Suppressor macrophage treated with lipopolysaccharide for 4 hours (primary cell): ENCODE measurements at places on chromosomes 13 and 19.
A peak's percentile ranks its signal among the peaks of the same experiment; 100 is the strongest.

GRCh38 chr19:1457031-1457739 lies 7.3 kb downstream of the APC2 start:
- DNase-seq, result no peak

DNA sequence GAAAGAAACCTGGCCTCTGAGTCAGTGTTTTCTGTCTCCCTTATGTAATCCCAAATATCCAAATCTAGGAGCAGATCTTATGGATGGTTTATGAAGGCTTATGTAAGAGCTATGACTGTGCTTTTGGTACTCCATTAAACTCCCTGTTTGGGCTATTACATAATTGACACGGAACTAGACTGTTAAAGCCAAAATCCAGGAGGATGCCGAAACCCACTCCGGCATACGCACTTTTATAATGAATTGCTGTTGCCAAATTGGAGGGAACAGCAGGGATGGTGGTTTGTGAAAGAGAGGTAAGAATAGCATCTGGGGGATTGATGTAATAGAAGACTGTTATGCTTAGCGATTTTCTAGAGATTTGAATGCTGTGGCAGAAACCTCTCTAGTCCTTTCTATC lies 2.0 kb downstream of the MTUS2 start:
- DNase-seq, result no peak

DNA sequence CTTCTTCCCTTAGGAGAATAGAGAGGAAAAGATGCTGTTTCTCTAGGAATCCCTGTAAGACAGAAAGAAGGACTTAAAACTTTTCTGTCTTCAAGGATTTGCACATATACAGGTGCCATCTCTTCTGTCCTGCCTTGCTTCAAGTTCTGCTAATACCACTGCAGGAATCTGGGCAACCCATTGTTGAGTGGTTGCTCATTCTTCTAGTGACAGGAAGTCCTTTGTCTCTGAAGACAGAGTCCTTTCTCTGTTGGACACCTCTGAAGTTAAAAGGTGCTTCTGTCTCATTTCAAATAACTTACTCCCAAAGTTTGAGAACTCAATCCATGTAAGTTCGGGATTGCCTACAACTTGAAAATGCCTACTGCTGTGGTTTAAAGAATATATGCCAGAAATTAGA lies 114.4 kb upstream of the TMTC4 start:
- no peak for DNase-seq

DNA sequence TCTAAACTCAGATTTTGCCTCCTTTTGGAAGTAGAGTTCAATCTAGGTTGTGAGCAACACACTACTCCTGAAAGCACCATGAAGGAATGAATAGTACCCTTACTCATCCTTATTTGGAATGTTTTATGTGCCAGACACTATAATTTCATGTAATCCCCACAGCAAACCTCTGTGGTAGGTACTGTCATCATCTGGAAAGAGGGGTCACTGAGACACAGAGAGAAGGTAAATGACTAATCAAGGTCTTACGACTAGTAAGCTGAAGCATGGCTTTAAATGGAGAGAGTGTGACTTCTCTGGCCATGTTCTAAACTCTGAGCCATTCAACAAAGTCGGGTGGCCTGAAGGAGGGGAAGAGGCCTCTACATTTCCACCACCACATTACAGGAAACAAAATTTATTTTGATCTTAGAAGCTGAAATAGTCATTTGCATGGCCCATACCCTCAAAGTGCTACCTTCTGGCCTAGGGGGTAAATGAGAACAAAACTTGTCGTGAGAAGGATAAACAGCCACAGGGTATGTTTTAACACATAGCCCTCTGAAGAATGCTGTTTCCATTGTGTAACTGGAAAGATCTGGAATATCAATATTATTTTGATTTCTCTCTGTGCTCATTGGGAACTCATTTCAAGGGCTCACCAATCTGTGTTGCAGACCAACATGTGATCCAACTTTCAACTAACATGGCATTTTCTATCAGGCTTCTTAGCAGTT lies 180.8 kb upstream of the RFC3 start:
- no peak for DNase-seq

- no peak for DNase-seq
Observed at GRCh38 chr19:19943848-19944582, 43.3 kb downstream of the ZNF93 start.

DNA sequence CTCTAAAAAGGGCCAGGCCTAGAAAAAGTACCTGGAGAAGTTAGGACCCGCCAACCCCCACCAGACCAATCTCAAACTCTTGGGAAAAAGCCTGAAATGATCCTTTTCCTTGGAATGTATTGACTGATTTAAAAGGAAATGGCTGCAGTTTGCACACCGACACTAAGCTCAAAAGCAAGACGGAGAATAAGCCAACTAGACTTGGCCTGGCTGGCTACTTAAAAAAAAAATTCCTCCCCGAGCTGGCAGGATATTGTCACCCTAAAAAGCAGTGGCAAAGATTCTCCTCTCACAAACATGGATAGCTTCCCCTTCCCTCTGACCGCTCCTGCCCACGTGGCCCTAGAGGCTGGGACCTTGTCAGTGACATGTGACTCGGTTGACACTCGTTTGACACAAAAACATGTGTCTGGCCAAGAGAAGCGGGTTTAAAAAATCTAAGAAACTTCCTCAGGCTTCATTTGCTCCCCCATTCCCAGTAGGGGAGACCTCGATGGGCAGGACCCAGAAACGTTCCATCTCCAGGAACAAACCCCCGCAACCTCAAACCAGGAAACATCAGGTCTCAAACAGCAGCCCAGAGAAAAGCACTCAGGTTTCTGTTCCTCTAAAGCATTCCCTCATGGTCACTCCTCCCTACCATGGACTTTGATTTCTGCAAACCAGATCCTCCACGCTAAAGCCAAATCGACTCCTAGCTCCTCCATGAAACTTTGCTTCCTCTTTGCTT lies 1.3 kb downstream of the RFX1 start:
- peak; percentile 86 for DNase-seq

DNA sequence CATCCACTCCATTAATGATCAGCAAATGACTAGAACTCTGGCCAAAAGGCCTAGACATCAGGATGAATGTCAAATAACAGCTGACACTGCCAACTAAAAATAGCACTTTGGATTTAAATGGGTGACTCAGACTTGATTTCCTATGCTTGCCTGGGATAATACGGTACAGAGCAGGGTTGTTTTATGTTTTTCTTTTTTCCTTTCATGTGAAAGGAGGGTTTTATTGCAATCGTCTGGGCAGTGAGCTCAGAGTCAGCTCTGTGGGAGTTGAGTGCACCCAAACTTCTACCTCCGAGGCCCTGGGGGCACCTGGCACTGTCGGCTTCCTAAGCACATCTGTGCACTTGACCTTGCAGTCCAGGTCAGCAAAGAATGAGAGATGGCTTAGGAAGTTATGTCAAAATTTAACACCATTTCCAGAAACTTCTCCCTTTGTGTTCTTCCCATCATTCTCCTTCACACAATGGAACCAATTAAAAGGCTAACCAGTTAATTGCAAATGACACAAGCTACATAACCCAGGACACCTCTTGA lies 134.1 kb downstream of the LACC1 start:
- DNase-seq, result no peak

DNA sequence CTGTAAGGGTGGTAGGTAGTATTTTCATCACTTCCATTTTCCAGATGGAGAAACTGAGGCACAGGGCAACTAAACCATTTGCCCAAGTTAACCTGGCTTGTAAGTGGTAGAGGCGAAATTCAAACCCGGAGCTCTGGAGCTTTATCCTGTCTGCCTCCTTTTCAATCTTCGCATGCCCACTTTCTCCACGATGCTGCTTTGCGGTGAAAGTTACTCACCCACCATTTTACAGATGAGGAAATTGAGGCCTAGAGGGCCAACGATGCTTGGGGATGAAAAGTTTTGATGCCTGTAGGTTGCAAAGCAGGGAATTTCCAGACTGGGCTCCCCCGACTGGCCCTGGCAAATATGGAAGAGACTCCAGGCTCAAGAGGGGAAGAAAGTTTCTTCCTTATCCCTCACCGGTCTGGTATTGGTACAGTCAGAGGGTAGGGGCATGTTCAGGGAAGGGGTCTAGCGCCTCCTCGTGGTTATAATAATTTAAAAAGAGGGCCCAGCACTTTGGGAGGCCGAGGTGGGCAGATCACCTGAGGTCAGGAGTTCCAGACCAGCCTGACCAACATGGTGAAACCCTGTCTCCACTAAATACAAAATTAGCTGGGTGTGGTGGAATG lies 1.9 kb upstream of the SH2D3A start:
- peak; percentile 71 for DNase-seq

- no peak for DNase-seq
Observed at GRCh38 chr19:31270897-31271296, 78.3 kb downstream of the TSHZ3 start.

DNA sequence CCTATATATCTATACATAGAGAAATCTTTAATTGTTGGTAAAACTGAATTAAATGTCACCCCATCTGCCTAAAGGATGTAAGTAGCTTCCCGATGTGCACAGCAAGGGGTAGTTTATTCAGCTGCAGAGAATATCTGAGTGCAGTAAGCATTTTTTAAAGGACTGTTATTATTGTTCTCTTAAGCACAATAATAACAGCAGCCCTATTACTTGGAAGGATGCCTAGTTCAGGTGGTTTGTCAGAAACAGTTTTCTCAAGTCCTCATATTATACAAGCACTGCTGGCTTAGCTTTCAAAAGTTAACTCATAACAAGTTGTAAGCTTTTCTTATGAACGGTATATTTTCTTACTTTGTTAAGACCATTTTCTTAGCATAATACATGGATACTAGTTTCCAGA lies 142.6 kb downstream of the CRYL1 start:
- DNase-seq, result no peak

GRCh38 chr13:35672611-35673010 lies 196.1 kb upstream of the MAB21L1 start:
- DNase-seq, result no peak

DNA sequence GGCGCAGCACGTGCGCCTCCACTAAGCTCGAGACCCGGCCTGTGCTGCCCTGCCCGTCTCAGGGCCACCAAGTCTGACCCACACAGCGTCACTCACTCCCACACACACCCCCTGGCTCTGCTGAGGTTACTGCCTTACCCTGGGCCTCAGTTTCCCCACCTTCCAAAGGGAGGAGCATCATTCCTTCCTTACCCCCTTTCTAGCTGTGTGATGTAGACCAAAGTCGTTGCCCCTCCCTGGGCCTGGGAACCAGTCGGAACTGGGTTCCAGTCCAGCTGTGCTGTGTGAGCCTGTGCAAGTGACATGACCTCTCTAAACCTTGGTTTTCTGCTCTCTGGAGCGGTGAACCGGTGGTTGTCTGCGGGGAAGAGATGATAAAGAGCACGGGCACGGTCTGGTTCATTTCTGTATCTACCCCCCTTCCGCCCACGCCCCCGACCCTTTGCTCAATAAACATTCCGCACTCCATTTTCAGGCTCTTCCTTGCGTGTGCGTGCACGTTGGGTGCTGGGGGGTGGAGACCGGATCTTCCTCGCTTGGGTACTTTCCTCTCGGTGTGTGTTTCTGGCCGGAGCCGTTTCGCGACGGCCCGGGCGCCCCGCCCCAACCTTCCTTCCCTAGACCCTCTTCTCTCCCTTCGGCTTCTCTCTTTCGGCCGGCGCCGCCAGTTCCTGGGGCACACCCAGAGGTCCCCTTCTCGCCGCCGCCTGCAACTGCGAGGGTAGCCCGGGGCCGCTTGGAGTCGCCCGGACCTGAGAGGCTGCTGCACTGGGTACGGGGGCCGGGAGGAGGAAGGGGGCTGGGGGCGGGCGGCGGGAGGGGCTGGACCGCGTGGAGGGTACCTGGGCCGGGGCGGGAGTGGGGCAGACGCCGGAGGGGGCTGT lies at the start of gene ZNF581:
ZNF581 (plus strand) TSS at position 647 of the 884 bp plus-strand sequence. CDS start 923 bp downstream, outside the sequence.
- peak; percentile 78 for DNase-seq

DNA sequence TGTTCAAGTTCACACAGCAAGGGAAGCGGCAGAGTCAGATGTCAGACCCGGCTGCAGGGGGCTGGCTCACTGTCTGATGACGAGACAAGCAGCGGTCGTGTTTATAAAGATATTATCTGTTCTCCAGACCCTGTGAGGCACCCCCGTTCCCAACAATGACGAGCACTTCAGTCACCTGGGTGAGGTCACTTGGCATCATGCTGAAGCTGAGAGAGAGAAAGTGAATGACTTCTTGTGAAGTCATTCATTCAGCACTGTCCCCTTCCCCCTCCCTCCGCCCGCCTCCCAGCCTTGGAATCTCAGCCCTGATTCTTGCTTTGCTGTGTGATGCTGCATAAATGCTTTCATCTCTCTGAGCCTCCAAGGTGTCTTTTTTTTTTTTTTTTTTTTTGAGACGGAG lies 4.9 kb upstream of the LYPD3 start:
- DNase-seq, result no peak

DNA sequence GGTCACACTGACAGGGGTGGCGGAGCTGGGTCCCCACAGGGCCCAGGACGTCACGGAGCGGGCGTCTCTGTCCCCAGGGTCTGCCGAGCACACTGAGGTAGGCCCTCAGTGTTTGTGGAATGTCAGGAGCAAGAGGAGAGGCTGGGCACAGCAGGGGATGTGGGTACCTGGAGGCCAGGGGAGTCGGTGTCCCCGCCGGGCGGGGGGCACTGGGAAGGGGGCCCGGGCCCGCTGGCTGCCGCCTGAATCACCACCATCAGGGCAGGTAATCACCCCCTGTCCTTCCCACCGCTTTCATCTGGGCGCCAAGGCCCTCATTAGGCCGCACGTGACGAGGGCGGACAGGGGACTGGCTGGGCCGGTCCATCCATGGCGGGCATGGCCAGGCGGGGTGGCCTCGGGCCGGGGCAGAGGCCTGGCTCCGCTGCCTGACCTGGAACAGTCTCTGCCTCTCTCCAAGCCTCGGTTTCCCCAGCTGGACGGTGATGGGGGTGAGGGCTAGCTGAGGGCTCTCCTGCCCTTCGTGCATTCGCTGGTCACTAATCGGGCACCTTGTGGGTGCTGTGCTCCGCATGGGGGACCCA lies 1.0 kb downstream of the FGF22 start:
- DNase-seq, result no peak

DNA sequence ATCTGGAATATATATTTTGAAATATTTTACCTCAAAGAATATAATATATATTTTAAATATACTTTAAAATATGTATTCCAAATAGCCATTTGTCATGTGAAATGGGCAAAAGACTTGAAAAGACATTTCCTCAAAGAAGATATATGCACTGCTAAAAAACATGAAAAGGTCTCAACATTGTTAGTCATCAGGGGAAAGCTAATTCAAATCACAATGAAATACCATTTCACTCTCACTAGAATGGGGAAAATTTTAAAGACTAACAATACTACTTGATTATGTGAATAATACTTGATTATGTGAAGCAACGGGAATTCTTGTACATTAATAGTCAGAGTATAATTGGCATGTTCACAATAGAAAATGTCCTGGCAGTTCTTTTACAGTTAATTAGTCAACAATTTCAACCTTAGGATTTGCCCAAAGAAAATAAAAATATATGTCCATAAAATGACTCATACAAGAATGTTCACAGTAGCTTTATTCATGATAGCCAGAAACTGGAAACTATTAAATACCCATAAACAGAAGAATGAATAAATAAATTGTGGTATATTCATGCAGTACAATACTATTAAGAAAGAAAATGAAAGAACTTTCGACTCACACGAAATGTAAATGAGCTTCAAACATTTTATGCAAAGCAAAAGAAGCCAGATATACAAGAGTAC lies 6.8 kb upstream of the KBTBD6 start:
- DNase-seq, result no peak

DNA sequence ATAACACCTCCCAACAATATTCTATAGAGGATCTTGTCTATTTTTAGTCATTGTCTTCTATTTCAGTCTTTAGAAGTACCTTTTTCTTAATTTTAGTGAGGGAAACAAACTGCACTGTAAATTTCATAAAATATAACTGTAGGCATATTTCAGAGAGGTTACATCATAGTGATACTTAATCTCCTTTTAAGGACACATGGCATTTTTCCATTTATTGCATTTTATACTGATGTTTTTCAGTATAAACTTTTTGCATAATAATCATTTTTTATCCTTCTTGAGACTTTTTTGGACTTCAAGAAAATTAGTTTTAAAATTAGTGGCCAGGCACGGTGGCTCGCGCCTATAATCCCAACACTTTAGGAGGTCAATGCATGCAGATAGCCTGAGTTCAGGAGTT lies 6.6 kb downstream of the ZNF700 start:
- DNase-seq, result no peak
